ENCODE measurements at places on chromosomes 13 and 19. TPM values are rescaled to one million over a fixed set of nuclear protein-coding genes. Genes with fewer than 3 reads are reported as not detected.

ITGBL1 gene
- total RNA-seq = 1.3 TPM

OR7C1 gene
- not detected for total RNA-seq

METTL21C gene
- not detected for total RNA-seq

FCER2 gene
- total RNA-seq = not detected

DNA sequence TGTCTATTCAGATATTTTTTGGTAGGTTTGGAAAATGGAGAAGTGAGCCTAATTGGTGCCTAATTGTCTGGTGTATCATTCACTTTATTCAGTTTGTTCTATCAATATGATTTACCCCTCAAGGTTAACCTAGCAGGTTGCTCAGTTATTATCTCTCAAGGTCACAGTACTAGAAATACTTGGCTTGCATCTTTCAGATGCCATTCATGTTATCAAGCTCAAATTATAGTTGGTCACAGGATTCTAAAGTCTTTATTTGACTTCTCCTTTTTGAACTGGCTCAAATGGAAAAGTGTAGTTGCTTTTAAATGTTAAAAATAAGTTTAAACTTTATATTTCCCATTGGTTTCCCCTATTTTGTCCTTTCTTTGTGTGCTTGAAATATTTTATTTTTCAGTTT lies 2.6 kb downstream of the KCNRG start:
- DNase-seq = no peak

GRCh38 chr13:93942016-93942415 lies 537.5 kb downstream of the DCT start:
- DNase-seq = no peak

DNA sequence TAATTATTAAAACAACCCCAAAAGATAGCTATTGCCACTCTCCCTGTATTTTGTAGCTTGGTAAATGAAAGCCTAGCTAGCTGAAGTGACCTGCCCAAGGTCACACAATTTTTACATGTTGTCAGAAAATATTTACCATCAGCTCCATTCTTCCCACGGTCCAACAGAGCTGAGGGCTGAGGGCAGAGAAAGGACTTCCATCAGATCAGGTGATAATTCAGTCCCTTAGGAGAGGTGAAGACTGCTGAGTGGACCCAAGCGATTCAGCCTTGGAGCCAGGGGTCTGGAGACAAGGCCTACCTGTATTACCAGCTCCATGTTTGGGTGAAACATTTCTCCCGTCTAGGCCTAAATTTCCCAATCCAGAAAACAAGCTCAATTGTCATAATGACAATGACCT lies 149.5 kb upstream of the TSHZ3 start:
- DNase-seq = no peak

GRCh38 chr13:107834717-107835116 lies 380.6 kb downstream of the LIG4 start:
- no peak for DNase-seq

DNA sequence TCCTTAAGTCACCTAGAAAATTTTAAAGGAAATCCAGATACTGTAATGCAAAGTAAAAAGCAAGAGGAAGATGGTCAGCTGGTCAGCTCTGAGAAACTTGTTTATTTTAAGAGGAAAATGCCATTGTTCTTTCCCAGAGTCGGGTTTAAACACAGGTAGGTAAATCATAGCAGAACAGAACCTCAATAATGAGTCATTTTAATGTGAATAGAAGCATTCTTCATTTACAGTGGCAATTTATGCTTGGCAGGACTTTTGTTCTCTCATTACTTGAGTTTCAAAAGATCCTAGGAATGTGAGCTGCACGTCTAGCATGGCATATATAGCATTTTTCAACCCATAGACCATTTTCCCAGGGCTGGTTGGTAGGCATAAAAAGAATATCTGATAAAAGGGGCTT lies 132.3 kb downstream of the LIG4 start:
- no peak for DNase-seq

GRCh38 chr13:74066937-74067336 lies 67.3 kb downstream of the KLF12 start:
- no peak for DNase-seq

DNA sequence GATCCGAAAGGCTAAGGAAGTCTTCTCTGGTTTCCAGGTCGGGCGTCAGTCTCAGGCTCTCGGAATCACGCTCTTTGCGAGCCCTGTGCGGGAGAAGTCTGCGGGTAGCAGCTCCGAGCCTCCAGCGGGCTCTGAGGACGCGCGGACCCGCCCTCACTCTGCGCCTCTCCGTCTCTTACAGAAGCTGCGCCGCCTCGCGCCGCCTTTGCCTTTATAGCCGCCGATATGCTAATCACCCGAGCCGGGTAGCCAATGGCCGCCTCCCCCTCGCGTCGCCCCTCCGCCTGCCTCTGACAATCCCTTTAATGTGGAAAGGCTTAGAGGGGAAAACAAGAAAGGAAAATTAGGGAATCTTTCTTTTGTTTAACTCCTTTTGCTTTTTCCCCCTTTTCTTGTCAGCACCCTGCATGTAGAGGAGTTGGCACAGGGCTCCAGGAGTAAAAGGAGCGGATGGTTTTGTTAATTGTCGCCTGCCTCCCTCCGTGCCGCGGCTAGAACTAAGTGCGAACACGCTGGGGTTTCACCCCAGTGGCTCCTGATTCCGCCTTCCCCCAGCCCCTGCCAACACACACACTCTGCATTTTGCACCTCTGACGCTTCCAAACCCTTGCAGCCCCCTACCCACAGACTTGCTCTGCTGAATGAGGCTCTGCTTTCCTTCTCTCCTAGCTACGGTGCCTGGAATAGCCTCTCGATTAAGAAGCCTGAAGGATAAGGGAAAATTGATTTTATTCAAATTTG lies at the start of gene PCDH8:
Gene PCDH8, minus strand, starts transcription at position 186 of the 741 bp plus-strand sequence. CDS start 204 bp downstream, outside the sequence.
- no peak for DNase-seq

- DNase-seq = no peak
Observed at GRCh38 chr19:14545716-14546082, 16.3 kb downstream of the TECR start.

Data from glomerular endothelial cell (primary cell).